Stimulated activated CD8-positive, alpha-beta memory T cell treated with anti-CD3 and anti-CD28 coated beads, Interleukin-15, amount 100 ng/mL, for 1 hour (primary cell): ENCODE measurements at places on chromosomes 16 and 17.

DNA sequence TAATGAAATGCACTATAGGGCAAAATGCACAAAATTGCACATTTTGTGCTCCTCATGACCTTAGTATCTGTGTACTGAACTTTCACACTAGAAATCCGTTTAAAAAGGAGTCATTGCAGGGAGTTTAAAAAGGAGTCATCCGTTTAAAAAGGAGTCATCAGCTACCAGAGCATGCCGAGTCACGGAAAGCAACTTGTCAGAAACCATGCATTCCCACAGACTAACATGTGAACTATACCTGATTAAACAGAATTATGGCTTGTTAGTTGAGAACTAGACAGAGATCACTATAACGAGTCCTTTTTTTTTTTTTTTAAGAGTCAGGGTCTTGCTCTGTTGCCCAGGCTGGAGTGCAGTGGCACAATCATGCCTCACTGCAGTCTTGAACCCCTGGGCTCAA is 35.9 kb downstream of the SLC6A4 start:
- DNase-seq = no peak

- no peak for DNase-seq
Measured at GRCh38 chr16:49647673-49648072, 208.2 kb downstream of the ZNF423 start.

DNA sequence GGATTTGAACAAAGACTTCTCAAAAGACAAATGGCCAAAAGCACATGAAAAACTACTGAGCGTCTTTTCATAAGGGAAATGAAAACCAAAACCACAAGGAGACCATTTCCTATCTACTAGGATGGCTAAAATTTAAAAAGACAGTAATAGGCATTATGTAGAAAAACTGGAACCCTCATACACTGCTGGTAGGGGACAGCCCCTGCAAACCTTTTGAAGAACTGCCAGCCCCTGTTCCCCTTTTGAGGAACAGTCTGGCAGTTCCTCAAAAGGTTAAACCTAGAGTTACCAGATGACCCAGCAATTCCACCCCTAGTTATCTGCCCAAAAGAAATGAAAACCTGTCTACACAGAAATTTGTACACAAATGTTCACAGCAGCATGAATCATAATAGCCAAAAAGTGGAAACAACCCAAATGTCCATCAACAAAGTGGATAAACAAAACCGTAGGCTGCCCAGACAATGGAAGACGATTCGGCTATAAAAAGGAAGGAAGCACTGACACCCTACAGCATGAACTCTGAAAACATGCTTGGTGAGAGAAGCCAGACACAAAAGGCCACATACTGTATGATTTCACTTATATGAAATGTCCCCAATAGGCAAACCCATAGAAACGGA is 22.9 kb downstream of the CDIP1 start:
- no peak for DNase-seq

DNA sequence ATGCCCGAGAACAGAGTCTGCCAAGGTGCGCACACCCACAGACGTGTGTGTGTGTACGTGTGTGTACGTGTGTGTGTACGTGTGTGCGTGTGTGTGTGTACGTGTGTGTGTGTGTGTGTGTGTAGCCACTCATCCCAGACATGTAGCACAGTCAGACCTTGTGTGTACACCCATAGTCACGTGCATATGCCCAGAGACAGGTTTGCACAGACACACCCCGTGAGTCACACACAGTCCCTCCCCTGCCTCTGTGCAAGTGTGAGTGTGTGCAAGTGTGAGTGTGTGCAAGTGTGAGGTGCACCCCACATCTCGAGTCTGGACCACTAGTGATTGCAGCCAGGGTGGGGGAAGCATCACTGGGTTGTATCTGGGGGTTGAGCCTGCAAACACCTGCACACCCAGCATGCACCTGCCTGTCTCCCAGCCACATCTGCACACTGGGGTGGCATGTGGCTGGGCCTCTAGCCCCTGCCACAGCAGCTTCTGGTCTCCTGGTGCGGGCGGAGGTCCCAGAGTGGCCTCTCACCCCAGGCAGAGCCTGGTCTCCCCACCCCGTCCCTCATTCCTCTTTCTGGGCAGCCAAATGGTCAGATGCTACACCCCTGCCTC is 23.6 kb downstream of the BAHCC1 start:
- no peak for DNase-seq

DNA sequence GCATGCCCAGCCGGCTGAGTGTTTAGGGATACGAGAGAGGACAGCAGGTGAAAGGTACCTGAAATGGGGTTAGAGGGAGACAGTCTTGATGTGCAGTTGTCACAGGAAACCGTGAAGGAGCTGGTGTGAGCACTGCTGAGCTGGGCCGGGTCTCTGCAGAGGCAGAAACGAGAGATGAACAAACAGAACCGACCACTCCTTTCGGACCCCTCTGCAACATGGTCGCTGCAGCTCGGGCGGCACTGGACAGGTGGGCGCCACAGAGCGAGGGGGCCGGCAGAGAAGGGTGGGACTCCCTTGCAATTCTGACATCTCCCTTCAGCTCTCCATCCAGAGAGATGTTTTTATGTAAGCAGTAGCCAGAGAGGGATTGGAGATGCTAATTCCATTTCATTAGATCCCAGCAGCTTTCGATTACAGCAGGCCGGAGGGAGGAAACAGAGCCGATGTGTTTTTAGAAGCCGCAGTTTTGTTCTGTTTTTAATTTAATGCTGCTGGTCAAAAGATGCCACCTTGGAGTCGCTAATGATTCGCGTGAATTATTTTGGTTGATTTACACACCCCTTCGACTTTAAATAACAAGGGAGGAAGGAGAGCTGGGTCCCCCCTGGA is 86.3 kb upstream of the RPL38 start:
- DNase-seq = no peak
